ENCODE measurements at places on chromosomes 4 and X. TPM values are rescaled to one million over a fixed set of nuclear protein-coding genes. Genes with fewer than 3 reads are reported as not detected.

POU3F4 gene
- total RNA-seq = not detected

DMD gene
- 0.01 TPM for total RNA-seq

PHOX2B gene
- not detected for total RNA-seq

DMRTC1 gene
- total RNA-seq = not detected

All from A549 treated with CpdA at 1 μM for 4 hours (cell line).